ENCODE measurements at places on chromosomes 16 and 17. TPM values are rescaled to one million over a fixed set of nuclear protein-coding genes. Genes with fewer than 3 reads are reported as not detected.

Gene AGRP
- polyA plus RNA-seq, result not detected

Gene DNAAF1
- polyA plus RNA-seq, result 3.6 TPM

DNA sequence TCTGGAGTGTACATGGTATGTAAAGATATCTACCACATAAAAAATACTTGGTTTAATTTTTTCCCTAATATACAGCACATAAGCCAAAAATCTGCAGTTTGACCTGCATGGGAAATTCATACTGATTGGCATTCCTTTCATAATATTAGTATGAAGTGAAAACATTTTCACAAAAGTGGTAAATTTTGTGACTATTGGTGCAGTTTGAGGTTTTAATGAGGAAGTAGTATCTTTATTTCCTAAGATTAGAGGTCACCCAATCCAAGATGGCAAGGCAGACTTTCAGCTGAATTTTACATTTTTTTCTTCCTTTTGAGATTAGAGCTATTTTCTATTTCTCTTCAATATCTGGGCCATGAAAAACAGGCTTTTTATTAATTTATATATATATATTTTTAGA is 21.2 kb downstream of the METTL9 start:
- DNase-seq, result no peak

DNA sequence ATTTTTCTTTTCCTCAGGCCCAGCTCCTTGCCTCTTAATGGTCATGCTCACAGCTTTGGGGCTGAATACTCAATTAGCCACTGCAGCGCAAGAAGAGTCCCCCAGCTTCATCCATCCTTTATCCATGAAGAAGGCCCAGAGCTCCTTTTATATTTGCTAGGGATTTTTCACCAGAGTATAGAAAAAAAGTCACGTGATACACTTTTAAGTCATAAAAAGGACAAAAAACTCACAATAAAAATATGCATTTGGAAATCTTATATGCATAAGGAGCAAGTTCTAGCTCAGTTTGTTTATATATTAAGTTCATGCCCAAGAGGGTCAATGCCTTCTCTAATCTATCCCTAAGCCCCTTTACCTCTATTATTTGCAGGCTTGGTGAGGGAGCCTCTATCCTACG is 254.1 kb downstream of the CA10 start:
- no peak for DNase-seq

DNA sequence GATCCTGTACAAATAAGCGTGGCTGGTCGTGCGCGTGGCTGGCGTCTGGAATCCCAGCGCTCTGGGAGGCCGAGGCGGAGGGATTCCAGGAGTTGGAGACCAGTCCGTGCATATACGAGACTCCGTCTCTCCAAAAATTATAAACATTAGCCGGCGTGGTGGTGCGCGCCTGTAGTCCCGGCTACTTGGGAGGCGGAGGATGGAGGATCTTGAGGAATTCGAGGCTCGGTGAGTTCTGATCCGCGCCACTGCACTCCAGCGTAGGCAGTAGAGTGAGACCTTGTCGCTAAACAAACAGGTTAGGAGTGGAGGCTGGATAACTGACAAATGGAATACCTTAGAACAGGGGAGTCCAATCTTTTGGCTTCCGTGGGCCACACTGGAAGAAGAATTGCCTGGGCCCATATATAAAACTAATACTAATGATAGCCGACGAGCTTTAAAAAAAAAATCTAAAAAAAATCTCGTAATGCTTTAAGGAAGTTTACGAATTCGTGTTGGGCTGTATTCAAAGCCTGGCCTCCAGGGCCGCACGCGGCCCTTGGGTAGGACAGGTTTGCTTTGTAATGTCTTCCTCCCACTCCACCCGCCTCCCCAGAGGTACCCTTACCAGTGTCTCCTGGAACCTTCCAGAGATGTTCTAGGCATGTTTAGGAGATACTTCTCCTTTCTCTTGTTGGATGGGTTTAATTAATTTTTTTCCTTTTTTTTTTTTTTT is 909 bp upstream of the RSL1D1 start:
- no peak for DNase-seq

DNA sequence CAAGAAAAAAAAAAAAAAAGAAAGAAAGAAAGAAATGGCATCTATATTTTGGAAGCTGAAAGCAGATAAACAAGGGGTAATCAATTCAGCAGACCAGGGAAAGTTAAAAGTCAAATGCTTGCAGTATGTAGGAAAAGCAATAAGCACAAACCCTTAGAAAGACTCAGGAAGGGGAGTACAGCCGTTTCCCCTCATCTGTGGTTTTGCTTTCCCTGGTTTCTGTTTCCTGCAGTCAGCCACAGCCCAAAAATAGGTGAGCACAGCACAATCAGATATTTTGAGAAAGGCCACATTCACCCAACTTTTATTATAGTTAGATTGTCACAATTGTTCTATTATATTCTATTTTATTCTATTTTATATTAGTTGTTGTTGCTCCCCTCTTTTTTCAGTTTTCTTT is 14.4 kb upstream of the ALOX12 start:
- DNase-seq, result no peak

Gene RBBP6
- polyA plus RNA-seq, result 88.6 TPM

DNA sequence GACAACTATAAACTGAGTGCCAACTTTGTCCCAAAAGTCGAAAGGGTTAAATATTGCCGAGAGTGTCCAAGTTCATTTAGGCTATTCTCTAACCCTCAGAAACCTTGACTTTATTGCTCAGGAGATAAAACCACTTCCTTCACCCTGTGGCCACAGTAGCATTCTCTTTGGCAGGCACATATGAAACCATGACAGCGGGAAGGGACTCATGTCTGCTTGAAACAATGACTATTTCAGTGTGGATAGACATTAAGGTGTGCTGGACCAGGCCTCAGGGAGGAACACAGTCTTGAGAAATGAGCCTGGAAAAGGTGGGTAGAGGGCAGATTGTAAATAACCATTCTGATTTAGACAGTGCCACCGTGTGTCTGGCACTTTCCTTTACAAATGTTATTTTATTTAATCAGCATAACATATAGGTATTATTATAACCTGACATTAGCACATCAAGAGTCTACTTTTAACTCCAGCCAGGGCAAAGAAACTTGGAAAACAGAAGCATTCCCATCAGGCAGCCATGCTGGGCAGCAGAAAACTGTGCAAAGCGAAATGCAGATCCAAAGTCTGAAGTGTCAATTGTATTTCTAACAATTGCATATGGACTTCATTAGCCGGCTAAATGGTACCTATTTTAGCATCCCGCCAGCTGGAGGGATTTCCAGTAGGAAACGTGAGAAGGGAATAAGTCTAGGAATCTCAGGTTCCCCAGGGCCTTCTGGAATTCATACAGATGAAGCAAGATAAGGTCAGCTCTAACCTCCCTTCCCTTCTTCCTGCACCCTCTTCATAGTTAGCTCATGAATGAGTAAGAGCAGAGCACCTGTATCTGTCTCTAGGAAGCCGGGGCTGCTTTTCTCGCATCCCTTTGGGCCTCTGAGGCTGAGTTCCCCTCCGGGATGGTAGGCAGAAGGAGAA is 212.8 kb upstream of the ELAC2 start:
- DNase-seq, result no peak

- no peak for DNase-seq
Observed at GRCh38 chr17:17507465-17508011, 11.3 kb upstream of the RASD1 start.

GRCh38 chr17:1158879-1159278 is 20.9 kb downstream of the ABR start:
- DNase-seq, result no peak

Gene ABCA6
- 6.0 TPM for polyA plus RNA-seq

DNA sequence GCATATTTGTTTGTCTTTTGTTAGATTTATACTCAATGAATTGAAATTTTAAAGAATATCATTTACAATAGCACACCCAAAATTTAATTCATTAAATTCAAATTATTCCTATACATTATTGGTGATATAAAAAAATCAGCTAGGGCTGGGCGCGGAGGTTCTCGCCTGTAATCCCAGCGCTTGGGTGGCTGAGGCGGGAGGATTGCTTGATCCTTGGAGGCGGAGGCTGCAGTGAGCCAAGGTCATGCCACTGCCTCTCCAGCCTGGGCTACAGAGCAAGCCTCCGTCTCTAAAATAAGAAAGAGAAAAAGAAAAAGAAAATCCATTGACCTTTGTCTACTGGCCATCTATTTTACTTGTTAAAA is 4.5 kb upstream of the PRDM7 start:
- DNase-seq, result no peak

DNA sequence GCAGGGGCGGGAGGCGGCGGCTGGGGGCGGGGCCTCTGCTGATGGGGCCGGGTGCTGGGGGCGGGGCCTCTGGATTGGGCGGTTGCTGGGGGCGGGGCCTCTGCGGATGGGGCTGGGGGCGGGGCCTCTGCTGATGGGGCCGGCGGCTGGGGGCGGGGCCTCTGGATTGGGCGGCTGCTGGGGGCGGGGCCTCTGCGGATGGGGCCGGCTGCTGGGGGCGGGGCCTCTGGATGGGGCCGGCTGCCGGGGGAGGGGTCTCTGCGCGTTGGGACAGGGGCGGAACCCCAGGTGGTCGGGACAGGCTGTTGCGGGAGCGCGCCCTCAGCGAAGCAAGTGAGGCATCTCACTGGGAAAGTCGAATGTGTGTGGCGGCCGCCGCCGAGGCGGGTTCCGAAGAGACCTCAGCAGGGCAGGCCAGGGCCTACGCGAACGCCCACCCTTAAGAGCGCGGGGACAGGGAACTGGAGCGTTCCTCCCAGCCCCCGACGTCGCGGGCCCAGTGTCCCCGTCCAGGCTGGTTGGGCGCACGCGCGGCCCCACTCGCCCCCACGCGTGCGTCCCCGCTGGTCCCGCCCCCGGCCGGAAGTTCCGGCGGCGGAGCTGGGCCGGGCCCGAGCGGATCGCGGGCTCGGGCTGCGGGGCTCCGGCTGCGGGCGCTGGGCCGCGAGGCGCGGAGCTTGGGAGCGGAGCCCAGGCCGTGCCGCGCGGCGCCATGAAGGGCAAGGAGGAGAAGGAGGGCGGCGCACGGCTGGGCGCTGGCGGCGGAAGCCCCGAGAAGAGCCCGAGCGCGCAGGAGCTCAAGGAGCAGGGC is at the start of gene STUB1:
Gene STUB1 (plus strand): TSS at position 597 of the 811 bp plus-strand sequence. CDS start 116 bp downstream, at position 713.
- DNase-seq, result peak; percentile 60

Gene CCT6B
- 4.9 TPM for polyA plus RNA-seq

GRCh38 chr17:18089613-18090012 is 1.9 kb downstream of the DRG2 start:
- no peak for DNase-seq

DNA sequence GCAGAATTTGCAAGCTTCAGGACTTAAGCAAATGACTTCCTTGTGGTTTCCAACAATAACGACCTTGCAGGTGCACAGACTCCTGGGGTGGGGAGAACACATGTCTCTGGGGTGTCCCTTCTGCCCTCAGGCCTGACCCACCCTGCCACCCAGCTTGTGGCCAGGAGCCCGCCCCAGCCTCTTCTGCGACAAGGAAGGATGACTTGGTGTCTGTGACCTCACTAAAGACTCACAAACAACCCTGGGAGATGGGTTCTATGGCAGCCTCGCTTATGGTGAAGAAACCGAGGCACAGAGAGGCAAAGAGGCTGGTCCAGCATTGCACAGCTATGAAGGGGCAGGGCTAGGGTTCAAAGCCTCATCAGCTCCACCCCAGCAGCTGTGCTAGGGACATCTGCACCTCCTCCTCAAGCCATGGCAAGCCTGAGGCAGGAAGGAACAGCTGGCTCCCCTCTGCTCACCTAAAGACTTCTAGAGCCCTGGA is 2.6 kb downstream of the ATP2A3 start:
- DNase-seq, result no peak

GRCh38 chr17:5304636-5305035 is 22.6 kb downstream of the RABEP1 start:
- DNase-seq, result no peak

DNA sequence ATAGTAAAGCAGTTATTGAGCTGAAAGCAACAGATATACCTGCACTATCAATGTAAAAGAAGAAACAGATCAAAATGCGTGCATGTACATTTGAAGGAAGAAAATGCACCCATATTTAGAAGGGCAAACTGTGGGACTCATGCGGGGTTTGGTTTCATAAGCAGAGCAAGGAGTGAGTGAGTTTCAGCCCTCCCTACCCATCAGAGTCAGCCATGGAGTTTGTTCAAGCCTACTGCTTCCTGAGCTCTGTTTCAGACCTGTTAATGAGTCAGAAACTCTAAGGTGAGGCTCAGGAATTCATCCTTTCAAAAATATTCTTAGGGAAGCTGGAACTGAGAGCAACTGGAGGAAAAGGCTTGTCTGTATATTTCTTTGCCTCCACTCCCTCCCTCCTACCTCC is 446.2 kb downstream of the HS3ST4 start:
- DNase-seq, result no peak

DNA sequence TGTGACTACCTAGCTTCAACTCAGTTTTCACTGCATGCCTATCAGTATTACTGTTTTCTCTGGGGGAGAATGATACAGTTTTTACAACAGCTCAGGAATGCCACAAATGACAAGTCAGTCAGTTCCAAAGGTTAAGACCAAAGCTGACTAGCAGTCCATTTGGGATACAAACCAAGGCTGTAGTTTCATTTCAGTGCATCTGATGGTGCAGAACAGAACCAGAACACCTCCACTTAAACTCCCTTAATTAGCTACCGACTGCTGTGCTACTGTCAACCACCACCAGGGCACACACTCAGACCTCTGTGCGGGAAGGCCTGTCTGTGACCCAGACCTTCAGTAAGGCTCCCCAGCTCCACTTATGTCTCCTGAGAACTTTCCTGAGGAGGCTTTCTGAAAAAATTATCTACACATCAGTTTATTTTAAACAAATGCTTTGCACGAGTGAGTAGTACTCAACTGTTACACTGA is 20.4 kb downstream of the NFE2L1 start:
- DNase-seq, result no peak

DNA sequence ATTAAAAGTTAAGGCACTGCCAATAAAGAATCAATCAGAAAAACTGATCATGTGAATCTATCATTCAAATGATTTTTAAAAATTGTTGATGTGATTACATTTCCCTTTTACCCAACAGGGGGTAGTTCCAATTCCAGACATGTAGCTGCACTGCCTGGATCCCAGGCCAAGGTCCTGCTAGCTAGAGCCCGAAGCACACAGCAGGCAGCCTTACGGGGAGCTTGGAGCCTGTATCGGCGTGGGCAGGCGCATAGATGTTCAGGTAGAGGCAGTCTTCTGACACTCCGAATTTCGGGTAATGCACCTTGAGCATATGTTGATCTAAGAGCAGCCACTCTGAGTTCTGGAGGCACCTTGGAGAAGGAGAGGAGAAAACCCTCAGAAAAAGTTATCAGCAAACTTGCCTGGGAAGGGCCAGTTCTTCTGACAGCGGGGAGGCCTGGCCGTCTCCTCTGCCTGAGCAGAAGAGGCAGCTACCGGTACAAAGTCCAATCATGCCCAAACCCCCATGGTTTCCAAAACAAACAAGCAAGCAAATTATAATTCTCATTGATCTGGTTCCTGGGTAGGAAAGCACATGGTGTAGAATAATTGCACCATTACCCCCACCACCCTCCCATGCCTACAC is 3.6 kb downstream of the CES5A start:
- no peak for DNase-seq

Gene CFAP97D1
- not detected for polyA plus RNA-seq

Gene SLC5A11
- 5.1 TPM for polyA plus RNA-seq
